ENCODE measurements at places on chromosomes 7 and 10.

- DNase-seq, result no peak
Measured at GRCh38 chr7:106071356-106071998, 40.6 kb downstream of the SYPL1 start.

DNA sequence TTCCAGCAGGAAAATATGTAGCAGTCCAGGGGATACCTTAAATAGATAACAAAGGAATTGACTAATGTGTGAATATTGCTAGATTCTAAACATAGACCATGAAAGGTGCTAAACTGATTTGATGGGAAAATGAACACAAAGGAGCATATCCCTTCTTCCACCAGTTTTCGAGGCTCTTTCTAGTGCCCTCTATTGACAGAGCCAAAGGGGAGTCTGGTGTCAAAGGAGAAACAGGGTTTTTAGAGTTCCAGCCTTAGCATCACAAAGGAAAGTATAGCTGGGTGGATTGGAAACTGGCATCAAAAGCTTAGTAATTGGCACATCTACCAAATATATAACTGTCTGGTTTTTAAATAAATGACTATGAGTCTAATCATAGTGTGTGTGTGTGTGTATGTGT lies 636.8 kb downstream of the ETV1 start:
- no peak for DNase-seq

DNA sequence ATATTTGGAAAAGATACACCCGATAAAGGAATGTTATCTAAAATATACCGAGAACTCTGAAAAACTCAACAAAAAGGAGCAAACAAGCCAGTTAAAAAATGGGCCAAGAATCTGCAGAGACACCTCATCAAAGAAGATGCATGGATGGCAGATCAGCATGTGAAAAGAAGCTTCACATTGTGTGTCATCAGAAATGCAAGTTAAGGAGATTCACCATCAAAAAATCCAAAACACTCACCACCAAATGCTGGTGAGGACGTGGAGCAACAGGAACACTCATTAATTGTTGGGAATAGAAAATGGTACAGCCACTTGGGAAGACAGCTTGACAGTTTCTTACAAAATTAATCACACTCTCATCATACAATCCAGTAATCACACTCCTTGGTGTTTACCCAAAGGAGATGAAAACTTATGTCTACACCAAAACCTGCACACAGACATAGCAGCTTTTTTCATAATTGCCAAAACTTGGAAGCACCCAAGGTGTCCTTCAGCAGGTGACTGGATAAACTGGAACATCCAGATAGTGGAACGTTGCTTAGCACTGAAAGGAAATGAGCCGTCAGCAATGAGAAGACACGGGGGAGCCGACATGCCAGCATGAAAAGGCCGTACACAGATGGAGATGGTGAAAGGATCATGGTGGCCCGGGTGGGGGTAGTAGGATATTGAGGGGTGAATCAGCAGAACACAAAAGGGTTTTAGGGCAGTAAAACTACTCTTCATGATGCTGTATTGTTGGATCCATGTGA lies 27.9 kb upstream of the PWWP2B start:
- DNase-seq, result no peak

GRCh38 chr7:47807756-47808155 lies 140.5 kb downstream of the PKD1L1 start:
- DNase-seq, result peak; percentile 40

DNA sequence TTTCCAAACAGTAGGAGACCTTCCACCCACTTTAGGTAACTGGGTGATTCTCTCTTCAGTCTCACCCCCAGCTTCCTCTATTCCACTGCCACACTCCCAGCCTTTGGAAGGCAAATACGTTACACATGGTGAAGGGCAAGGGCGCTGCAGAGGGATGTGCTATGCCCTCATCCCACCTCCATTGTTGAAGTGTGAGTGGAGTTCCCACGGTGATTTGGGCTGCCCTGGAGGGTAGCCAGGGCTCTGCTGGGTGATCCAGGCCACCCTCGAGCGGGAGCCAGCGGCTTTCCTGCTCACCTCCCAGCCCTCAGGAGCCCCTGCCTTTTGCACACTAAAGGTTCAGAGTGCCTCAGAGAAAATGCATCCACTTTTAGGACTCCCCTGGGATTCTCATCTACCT lies 181.1 kb downstream of the ZMYND11 start:
- no peak for DNase-seq

GRCh38 chr10:38070501-38070900 lies 23.6 kb upstream of the ZNF37A start:
- DNase-seq, result no peak

- no peak for DNase-seq
Measured at GRCh38 chr7:100968650-100969049, 715 bp upstream of the MUC12 start.

GRCh38 chr10:124217906-124218804 lies 124.8 kb upstream of the CHST15 start:
- peak; percentile 79 for DNase-seq

DNA sequence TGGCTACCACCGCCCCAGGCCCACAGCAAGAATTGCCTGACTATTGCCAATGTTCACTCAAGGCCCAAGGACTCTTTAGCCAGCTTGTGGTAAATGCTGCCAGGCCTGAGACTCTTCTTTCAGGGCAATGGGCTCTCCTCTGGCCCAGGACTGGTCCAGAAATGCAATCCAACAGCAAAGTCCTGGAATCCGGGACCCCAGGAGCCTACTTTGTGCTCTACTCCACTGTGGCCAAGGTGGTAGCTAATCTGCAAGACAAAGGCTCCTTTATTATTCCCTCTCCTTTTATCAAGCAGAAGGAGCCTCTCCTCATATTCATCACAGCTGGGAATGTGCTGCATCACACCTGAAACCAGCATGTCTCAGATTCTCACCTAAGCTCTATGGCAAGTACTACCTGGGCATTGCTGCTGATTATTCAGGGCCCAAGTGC lies 107.6 kb upstream of the PRSS58 start:
- peak; percentile 37 for DNase-seq

DNA sequence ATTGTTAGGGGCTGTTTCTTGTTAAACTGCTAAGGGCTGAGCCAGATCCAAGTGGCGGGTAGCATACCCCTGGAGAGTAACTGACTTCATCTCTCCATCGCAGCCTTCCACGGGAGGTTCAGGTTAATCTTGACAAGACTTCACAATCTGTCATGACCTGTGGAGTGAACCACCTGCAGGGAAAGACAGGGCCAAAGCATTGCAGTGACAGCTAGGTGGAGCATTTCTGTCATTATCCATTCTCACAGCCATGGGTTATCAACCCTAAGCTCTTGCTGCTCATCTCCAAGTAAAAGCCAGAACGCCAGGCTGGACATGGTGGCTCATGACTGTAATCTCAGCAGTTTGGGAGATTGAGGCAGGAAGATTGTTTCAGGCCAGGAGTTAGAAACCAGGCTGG lies 17.2 kb downstream of the ABCC2 start:
- peak; percentile 29 for DNase-seq

GRCh38 chr7:29479301-29480200 lies 84.1 kb upstream of the PRR15 start:
- DNase-seq, result no peak

DNA sequence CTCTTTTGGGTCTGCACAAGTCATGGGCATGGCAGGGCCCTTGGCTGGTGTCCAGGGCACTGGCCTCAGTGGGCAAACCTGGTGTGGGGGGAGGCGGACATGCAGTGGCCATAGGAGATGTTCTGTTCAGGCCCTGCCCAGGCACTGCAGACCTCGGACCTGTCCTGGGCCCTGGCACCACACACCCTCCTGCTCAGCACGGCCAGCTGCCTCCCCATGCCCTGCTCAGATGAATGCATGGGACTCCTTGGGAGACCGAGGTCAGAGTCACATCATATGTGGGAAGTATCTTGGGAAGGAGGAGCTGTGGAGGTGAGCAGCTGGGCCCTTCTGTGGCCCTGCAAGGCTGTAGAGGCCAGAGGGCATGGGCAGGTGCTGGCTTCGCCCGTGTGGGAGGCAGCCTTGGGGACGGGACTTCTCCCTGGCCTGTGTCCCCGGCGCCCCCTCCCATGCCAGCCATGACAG lies 130.8 kb downstream of the VIPR2 start:
- DNase-seq, result no peak

DNA sequence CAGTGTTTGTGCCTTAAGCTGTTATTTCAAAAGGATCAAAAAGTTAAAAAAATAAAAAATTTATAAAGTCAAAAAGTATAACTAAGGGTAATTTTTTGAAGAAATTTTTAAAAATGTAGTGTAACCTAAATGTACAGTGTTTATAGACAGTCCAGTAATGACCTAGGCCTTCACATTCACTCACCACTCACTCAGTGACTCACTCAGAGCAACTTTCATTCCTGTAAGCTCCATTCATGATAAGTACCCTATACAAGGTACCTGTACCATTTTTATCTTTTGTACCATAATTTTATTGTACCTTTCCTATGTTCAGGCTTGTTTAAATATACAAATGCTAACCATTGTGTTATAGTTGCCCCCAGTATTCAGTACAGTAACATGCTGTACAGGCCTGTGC lies 21.5 kb downstream of the DNAJC9 start:
- no peak for DNase-seq

- no peak for DNase-seq
Measured at GRCh38 chr10:22017283-22018020, 13.9 kb upstream of the DNAJC1 start.

DNA sequence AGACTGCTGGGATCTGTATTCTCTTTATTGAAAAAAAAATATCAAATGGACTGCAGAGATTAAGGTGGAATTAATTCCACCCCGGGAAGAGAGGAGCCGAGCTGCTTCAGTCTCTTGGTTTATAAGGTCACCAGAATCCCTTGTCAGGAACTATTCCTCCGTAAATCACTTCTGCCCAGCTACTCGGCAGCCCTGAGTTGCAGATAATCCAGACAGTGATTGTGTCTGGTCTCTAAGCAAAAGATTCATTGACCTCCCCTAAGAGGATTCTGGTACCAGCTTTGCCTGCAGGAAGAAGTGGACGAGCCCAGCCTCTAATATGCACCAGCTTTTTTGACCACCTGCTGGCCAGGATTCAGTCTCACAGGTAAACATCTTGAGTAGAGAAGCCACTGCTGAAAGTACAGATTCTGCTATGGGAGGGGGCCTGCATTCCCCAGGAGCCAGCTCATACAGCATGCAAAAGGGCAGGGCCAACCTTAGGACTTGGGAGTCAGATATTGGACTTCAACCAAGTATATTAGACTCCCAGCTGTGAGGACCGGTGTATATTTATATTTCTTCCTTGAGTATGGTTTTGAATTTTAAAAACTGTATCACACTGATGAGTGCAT lies 27.1 kb upstream of the PLXNA4 start:
- no peak for DNase-seq

GRCh38 chr7:157688533-157689268 lies 351.9 kb downstream of the DNAJB6 start:
- DNase-seq, result no peak

DNA sequence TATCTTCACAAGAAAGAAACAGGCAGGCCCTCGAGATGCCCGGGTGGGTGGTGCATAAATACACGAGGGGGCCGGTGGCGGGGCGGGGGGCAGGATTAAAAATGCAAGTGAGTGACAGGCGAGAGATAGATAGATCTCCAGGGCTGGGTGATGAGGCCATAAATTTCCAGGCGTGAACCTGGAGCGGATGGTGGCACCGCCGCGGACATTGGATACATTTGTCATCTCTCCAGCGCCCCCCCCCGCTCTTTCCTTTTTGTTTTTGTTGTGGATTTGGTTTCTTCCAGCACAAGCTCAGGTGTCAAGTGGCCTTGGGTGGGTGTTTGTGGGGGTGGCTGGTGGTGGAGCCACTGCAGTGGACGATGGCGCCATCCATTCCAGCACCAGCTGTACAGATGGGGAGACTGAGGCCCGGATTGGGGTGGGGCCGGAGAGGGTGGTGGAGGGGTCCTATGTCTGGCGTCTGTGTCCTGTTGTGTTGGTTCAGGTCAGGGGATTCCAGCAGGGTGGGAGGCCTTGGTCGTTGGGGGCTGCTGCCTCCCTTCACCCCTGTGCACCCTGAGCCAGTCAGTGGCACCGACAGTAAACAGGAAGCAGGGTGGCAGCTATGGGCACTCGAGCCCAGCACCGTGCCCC lies 2.9 kb downstream of the ELFN1 start:
- no peak for DNase-seq
